Effector memory CD8-positive, alpha-beta T cell (primary cell): ENCODE measurements at places on chromosomes 11 and 22.

DNA sequence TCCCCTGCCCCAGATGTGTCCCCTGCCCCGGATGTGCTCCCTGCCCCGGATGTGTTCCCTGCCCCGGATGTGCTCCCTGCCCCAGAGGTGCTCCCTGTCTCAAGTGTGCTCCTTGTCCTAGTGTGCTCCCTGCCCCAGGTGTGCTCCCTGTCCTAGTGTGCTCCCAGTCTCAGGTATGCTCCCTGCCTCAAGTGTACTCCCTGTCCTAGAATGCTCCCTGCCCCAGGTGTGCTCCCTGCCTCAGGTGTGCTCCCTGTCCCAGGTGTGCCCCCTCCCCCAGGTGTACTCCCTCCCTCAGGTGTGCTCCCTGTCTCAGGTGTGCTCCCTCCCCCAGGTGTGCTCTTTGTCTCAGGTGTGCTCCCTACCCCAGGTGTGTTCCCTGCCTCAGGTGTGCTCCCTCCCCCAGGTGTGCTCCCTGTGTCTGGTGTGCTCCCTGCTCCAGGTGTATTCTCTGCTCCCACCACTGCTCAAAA lies 48.7 kb upstream of the RASD2 start:
- DNase-seq: no peak

DNA sequence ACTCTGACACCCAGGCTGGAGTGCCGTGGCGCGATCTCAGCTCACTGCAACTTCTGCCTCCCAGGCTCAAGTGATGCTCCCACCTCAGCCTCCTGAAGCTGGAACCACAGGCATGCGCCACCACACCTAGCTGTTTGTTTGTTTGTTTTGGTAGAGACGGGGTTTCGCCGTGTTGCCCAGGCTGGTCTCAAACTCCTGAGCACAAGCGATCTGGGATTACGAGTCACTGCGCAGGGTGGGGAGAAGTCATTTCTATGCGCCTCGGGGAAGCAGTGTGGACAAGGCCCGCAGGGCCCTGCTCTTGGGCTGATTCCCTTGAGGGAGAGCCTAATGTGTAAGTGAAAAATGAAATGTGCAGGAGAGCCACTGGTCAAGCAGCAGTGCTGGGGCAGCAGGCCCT lies 19.6 kb upstream of the SEPTIN5 start:
- DNase-seq: no peak

GRCh38 chr11:20869123-20869522 lies 199.7 kb downstream of the NELL1 start:
- no peak for DNase-seq

- DNase-seq: no peak
These were observed 200.8 kb upstream of the ZC3H12C start for GRCh38 chr11:109892321-109892794.

DNA sequence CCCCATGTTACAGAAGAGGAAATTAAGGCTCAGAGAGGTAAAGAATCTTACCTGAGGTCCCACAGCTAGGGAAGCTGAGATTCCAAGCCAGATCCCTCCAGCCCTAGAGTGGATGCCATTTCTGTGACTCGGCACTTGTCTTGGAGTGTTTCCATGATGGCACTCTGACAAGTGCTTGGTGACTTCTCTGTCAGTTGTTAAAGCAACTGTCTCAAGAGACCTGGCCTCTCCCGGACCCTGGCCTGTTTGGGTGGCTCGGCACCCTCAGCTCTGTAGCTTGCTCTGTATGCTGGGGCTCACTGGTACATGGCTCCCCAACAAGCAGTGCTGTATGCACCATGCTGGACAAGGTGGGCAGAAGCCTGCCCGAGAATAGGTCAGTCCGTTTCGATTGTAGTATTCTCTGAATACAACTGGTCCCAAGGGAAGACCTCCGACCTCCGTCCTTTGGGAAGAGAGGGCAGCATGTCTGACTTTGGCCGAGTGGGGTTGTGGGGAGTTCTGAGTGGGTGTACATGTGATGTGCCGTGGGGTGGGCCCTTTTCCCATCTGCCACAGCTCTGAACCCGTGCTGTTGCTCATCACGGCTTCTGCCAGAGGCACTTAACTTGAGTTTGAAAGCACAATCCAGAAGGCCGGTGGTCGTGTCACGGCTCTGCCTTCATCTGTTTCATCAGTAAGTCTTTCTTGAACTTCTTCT lies 12.4 kb downstream of the ACO2 start:
- no peak for DNase-seq

DNA sequence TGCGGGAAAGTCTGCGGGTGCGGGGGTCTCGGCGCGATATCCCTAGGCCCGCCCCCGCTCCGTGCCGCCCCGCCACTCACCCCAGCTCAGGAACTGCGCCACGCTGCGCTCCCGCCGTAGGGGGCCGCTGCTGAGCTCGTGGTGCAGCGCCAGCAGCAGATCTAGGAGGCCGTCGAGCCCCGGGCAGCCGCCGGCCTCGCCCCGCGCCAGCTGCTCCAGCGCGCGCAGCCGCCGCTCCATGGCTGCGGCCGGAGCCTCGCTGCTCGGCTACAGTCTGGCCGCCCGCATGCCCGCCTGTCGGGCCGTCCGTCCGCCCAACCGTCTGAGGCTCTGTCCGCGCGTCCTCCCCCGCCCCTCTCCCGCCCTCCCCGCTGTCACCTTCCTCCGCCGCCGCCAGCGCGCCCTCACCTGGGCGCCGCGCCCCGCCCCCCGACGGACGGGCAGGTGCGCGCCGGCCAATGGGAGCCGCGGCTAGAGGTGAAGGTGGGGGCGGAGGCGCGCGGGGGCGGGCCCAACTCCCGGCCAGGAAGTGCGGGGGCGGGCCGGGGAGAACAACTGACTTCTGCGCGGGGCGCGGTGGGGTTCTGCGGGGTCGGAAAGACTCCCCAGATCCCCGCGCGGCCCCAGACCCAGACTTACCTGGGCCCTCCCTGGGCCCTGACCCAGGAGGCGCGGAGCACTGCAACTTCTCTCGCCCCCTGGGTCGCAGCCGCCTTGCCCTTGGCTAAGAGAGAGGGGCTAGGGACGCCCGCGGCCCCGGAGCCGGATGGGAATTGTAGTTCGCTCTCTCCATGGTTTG lies at the start of gene CDC42BPG:
Gene CDC42BPG, minus strand, starts transcription at position 324 of the 799 bp plus-strand sequence. Its CDS starts 84 bp downstream, at position 240.
- peak; percentile 64 for DNase-seq
